ENCODE measurements at places on chromosomes 16 and 17.

DNA sequence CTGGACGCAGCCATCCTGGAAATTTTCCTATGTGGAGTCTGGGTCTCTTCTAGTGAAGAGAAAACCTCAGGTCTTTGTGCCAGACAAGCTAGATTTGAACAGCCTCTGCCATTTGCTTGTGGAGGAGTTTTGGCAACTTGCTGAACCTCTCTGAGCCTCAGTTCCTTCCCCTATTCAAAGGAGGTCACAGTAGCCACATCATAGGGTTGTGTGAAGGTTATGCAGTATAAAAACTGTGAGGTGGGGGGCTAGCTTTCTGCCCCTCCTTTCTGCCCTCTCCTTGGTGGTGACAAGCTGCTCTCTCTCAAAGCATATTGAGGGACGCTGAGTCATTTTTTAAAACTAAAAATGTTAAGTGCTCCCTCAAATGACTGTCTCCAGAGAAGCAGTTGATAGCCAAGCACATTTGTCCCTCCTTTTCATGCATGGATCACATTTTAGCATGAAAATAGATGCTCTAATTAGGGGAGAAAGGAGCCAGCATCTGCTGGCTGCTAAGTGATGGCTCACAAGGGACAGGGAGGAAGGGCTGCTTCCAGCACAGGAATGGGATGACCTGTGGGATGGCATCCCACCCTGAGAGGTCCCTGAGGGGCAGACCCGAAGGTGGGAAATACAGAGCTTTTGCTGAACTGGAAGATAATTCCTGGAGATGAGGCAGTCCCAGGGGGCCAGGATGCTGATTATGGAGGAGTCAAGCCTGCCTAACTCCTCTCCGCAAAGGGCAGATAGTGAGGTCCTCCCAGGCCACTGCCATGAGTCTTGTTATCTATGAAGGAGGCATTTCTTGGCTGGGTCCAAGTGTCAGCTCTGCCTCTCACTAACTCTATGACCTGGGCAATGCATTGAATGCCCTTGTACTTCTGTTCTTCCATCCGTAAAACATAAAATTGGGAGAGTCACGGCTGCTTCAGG lies 218.8 kb downstream of the RAB11FIP4 start:
- no peak for DNase-seq

DNA sequence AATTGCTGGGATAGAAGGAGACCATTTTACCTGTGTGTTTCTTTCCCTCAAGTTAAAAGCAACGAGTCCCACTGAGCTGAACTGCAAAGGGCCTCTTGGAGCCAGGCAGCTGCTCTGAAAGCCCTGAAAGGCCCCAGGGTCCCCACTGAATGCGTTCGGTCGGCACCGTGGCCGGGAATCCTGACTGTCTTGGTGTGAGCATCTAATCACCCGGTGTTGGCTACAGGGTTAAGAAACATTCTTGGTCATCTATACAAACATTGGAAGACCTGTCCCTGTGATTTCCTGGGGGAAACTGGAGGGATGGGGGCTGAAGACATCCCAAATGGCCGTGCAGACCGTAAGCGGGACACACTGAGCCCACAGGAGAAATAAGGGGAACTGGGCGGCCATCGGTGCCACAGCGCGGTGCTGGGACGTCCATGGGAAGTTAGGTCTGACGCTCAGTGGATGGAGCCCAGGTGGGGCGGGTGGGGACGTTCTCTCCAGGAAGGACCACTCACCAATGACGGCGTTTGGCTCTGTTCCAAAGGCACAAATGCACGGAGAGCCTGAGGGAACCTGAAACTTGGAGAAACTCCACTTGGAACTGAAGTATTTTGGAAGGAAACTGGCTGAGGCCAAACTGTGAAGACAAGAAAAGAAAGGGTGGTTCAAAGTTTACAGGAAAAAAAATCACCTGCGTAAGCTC lies 32.1 kb downstream of the WDR45B start:
- DNase-seq: no peak

GRCh38 chr16:17452922-17453321 lies 17.8 kb downstream of the XYLT1 start:
- no peak for DNase-seq

DNA sequence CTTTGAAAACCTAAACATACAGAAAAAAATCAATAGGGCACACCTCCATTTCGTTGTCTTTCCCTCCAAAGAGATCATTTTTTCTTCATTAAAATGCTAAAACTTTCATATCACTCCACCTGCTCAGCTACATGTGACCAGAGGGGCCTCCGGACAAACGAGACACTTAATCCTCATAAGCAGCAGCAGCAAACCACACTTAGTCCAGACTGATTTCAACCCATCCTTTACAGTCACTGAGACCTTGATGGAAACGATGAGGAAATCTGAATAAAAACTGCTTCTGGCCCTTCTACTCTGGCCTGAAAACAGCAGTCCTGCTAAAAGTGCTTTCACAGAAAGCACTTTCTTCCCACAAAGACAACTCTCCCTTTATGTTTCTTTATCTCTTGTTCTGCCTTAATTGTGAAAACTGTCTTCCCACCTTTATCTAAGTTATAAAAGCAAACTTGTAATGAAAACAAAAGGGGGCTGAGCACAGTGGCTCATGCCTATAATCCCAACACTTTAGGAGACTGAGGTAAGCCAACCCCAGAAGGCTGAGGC lies 4.6 kb downstream of the ANKRD11 start:
- peak; percentile 22 for DNase-seq

DNA sequence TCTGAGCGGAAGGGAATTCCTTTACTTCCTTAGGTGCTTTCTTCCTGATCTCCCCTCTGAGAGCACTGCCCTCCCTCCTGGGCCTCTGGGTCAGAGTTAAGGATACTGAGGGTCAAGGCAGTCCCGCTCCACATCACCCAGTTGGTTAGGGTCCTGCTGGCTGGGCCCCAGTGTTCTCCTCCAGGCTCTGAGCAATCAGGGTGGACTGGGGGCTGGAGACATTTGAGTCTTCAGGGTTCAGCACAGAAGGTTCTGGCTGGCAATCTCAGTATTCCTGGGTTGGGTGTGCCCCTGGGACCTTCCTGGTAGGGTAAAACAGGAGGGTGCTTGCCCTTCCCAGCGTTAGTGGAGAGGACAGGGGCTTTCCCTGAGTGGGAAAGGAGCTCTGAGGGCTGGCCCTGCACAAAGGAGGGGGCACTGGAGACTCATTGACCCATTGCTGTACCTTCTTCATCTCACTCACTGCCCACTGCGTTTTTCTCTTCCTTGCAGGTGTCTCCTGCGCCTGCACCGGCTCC lies 448 bp downstream of the MT1M start:
- no peak for DNase-seq

DNA sequence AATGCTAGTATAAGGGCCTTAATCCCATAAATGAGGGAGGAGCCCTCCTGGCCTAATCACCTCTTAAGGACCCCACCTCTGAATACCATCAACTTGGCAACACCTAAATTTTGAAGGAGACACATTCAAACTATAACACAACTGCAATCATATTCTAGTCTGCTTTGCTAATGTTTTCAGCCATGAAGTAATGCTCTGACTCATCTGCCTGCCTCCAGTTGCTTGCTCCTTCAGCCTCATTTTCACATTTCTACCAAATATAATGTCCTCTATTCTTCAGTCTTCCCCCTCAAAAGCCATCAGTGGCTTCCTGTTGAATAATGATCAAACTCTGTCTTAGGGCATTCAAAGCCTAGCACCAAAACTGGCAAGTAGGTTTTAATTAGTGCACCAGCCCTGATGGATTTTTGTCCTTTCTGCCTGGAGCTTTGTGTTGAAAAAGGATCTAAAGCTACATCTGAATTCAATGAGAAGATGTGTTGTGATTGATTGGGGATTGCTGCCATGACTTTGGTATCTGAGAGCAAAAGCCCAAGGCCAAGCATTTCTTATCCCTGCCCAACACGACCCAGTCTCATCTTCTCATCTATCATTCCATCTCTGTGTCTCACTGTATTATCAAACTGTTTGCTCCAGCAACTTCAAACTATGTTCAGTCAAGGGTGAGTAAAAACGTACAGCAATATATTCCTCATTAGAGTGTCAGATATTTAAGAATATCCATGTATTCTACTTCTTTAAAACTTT lies 140.8 kb upstream of the ELAC2 start:
- DNase-seq: no peak

DNA sequence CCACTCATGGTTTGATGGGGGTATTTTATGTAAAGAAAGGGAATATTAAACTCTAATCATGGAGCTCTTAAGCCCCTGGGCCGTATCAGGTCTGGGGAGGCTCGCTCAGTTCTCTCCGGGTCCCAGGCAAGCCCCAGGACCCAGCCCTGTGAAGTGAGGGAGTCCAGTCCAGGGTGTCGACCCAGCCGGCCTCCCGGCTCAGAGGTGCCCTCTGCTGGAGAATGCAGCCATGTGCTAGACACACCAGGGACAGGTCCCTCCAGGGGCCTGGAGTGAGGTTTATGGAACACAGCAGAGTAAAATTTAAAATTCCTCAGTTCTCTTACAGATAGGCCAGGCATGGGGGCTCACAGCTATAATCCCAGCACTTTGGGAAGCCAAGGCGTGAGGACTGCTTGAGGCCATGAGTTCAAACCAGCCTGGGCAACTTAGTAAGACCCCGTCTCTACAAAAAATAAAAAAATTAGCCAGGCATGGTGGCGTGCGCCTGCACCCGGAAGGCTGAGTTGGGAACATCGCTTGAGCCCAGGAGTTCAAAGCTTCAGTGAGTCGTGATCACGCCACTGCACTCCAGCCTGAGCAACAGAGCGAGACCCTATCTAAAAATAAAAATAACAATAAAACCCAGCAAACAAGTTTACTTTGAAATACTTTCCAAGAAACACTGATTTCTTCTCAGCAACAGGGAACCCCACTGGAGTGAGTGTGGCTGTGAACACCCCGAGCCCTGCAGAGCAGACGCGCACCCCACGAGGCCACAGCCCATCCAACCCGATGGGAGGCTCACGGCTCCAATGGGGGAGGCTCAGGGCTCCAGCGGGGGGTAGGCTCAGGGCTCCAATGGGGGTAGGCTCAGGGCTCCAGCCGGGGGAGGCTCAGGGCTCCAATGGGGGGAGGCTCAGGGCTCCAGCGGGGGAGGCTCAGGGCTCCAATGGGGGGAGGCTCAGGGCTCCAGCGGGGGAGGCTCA lies 72.2 kb downstream of the ZNF778 start:
- DNase-seq: peak; percentile 80

DNA sequence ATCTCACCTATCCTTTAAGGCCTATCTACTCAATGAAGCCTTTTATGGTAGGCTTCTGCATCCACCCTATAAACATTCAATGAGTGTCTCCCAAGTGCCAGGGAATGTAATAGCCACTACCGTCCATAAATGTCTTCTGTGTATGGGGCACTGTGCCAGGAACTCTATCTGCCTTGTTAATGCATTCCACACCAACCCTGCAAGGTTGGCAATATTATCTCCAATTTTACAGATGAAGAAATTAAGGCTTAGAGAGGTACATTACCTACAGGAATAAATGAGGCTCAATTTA lies 20.0 kb downstream of the MAP3K14 start:
- no peak for DNase-seq

DNA sequence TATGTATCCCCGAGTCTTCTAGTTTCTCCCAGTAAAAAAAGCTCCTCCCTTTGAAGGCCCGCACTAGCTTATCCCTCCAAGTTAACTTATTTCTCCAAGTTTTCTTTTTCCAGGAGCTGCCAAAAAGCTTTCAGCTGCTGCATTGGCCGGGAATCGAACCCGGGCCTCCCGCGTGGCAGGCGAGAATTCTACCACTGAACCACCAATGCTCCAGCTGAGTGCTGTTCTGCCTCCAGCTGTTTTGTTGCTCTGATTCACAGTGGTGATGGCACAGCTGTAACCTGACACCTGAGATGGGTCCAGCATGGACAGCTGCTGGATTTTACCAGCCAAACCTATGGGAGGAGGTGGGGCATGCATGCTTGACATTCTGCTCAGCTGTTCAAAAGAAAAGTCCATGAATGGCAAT lies 22.1 kb downstream of the VAC14 start:
- no peak for DNase-seq

DNA sequence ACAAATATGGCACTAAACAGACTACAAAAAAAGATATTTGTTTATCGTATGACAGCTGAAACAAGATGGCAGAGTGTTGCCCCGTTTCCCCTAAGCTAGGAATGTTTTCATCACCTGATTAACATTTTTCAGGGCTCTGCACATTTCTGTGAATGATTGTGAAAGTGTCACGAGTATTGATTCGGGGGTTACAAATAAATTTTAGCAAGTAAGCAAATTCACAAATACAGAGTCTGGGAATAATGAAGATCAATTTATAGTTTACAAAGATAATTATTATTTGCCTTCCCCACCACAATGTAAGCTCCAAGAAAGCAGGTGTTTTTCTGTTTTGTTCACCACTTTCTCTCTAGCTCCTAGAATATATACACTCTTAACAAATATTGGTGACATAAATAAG lies 361.2 kb upstream of the ERCC4 start:
- no peak for DNase-seq

GRCh38 chr17:10879190-10879836 lies 41.4 kb upstream of the PIRT start:
- DNase-seq: peak; percentile 79

GRCh38 chr17:82677353-82677925 lies 21.1 kb downstream of the RAB40B start:
- DNase-seq: no peak

DNA sequence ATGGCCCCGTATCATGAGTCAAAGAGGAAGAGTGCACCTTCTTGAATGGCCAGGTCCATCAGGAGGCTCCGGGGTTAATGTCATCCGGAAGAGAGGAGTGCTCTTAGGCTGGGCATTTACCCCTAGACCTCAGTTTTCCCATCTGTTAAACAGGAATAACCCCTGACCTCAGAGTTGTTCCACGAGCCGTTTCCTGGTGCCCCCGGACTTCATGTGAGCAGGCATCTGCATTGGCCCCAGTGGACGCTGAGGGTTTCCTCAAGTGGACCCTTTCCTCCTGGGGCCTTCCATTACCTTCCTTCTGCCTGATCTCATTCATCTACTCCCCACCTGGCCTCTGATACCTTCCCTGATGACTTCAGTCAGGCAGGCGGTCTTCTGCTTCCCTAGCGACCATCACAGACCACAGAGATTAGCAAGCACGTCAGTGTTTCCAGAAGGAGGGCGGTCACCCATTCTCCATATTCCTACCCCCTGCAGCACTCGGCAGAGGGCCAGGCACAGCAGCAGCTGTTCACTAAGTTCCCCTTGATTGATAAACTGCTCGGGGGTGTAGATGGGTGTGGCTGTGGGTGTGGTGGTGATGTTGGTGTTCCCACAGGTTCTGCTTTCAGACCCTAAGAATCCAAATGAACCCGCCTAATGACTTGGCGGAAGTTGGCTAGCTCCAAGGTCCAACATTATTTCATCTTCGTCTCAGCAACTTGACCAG lies 346.6 kb upstream of the TNRC6C start:
- no peak for DNase-seq

All from NCI-H82 (cell line).